WTC11 (cell line): ENCODE measurements at places on chromosomes 13 and 19. TPM values are rescaled to one million over a fixed set of nuclear protein-coding genes. Genes with fewer than 3 reads are reported as not detected.

- H3K36me3 ChIP-seq, result peaks cover 3% of the 10 kb centered on the region; the same call in 1 of the 2 replicates
- no peaks in the 10 kb centered on the region for H3K27me3 ChIP-seq
- H3K4me1 ChIP-seq, result peaks cover 15% of the 10 kb centered on the region
- no peak overlapping the region for H3K4me3 ChIP-seq
- DNase-seq, result no peak
These were observed 23.4 kb downstream of the MPND start for GRCh38 chr19:4366666-4367335.

DNA sequence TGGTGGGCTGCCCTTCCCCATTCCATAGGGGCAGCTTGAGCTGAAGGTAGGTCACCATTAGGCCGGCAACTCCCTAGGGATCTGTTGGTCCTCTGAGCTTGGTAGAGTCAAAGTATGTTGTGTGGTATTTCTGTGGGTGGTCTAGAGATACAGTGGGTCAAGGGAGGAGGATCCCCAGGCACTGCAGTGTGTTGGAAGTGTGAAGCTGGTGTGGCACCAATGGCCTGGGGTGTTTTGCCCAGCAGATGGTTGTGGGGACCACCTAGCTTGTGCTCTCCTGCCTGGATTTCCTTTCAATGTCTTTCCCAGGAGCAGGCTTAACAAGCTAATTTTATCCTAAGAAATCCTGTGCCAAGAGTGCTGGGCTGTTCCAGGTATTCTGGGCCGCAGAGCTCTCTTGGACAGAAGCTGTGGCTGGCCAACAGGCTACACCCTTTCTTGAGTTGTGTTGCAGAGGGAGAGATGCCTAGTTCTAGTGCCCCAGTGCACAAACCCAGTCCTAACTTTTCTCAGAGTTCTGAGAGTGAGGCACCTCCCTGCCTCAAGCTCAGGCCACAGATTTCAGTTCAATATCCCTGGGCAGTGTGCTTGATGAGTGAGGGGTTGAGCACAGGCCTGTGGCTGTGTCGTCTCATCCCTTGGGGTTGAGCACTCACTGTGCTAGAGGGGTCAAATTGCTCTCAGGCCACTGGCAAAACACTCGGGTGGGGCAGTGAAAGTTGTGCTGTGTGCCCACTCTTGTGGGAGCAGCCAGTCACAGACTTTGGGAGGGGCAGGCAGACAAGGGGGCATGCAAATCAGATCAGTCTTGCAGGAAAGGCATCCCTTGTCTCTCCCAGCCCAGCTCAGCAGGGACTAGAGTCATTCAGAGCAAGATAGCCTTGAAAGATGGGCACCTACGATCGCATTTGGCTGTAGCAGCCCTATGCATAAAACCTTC is 1806.1 kb upstream of the MIR17HG start:
- H3K4me1 ChIP-seq, result peaks cover 32% of the 10 kb centered on the region
- H3K27me3 ChIP-seq, result no peaks in the 10 kb centered on the region
- no peak for DNase-seq
- H3K36me3 ChIP-seq, result no peaks in the 10 kb centered on the region
- no peak overlapping the region for H3K4me3 ChIP-seq

GRCh38 chr19:5434351-5434917 is 20.8 kb upstream of the ZNRF4 start:
- no peaks in the 10 kb centered on the region for H3K36me3 ChIP-seq
- peak overlapping the region; percentile 25 for H3K4me3 ChIP-seq
- peaks cover 64% of the 10 kb centered on the region for H3K27me3 ChIP-seq
- H3K27ac ChIP-seq, result no peak overlapping the region
- DNase-seq, result no peak

- peak overlapping the region; percentile 86; the same call in 1 of the 2 replicates for H3K27ac ChIP-seq
- no peaks in the 10 kb centered on the region for H3K36me3 ChIP-seq
- H3K4me1 ChIP-seq, result peaks cover 13% of the 10 kb centered on the region
- H3K27me3 ChIP-seq, result no peaks in the 10 kb centered on the region; the same call in 1 of the 2 replicates
- no peak overlapping the region for H3K4me3 ChIP-seq
These were observed 1.5 kb downstream of the CD22 start for GRCh38 chr19:35330475-35330874.

Gene KCNC3
- 8.5 to 10.1 TPM (median 10.0 TPM) in 3 replicates for total RNA-seq

- peaks cover 15% of the 10 kb centered on the region for H3K4me1 ChIP-seq
- H3K4me3 ChIP-seq, result no peak overlapping the region
- no peaks in the 10 kb centered on the region for H3K36me3 ChIP-seq
- no peak for DNase-seq
- no peaks in the 10 kb centered on the region for H3K27me3 ChIP-seq
- H3K27ac ChIP-seq, result peak overlapping the region; percentile 76
These were observed 8.0 kb upstream of the SBNO2 start for GRCh38 chr19:1182068-1182467.

Gene ANGPTL8
- total RNA-seq, result 0.30 TPM in 1 of 3 replicates, not detected in the others

DNA sequence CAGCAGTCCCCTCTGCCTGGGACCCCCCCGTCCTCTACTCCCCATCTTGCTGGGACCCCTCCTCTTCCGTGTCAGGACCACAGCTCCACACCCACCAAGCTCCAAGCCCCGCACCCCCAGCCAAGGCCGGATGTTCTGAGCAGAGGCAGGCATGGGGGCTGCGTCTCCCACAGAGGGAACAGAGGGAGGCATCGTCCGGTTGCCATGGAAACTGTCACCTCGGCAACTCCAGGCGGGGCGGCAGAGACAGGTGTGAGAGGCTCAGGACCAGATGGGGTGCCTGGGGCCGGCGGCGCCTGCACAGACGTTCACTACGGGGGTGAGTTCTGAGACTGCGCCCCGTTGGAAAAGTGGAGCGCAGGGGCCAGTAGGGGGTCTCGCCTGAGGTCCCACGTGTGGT is 5.4 kb downstream of the RNU6-9 start:
- H3K4me3 ChIP-seq, result no peak overlapping the region
- H3K4me1 ChIP-seq, result no peaks in the 10 kb centered on the region; the same call in 1 of the 2 replicates
- H3K27ac ChIP-seq, result no peak overlapping the region

Gene URAD
- total RNA-seq, result not detected in 3 replicates

Gene FBN3
- 54.8 to 67.3 TPM (median 62.2 TPM) in 3 replicates for total RNA-seq

- H3K27ac ChIP-seq, result no peak overlapping the region
- H3K27me3 ChIP-seq, result no peaks in the 10 kb centered on the region
These were observed 18.3 kb downstream of the NMRK2 start for GRCh38 chr19:3950871-3951861.

Gene ETHE1
- total RNA-seq, result 19.0 to 23.5 TPM (median 21.2 TPM) in 3 replicates

- peaks cover 9% of the 10 kb centered on the region for H3K4me1 ChIP-seq
- H3K27me3 ChIP-seq, result peaks cover 33% of the 10 kb centered on the region
- H3K4me3 ChIP-seq, result peak within 1 kb of the TSS; percentile 59
- peaks cover 5% of the 10 kb centered on the region for H3K36me3 ChIP-seq
- DNase-seq, result peak; percentile 58
- H3K27ac ChIP-seq, result no peak within 1 kb of the TSS
These were observed at the start of gene NUDT19 for GRCh38 chr19:32691291-32691951. TSS of gene NUDT19 (plus strand) at chr19:32691821. CDS start at chr19:32691961, 140 bp downstream.

Gene TEKTIP1
- 3.3 to 6.3 TPM (median 4.7 TPM) in 3 replicates for total RNA-seq
